Activated T-helper 2 cell treated with anti-CD3 and anti-CD28 coated beads, Interferon-gamma antibody, Interleukin-2, Interleukin-4, amounts not matched to agents 10 μg/mL and 5 μg/mL and 100 μg/mL, durations not matched to agents 14 hours and 24 hours and 36 hours (primary cell): ENCODE measurements at places on chromosomes 3 and 15. TPM values are rescaled to one million over a fixed set of nuclear protein-coding genes. Genes with fewer than 3 reads are reported as not detected.

CCDC39 gene
- not detected in 2 replicates for total RNA-seq

DNA sequence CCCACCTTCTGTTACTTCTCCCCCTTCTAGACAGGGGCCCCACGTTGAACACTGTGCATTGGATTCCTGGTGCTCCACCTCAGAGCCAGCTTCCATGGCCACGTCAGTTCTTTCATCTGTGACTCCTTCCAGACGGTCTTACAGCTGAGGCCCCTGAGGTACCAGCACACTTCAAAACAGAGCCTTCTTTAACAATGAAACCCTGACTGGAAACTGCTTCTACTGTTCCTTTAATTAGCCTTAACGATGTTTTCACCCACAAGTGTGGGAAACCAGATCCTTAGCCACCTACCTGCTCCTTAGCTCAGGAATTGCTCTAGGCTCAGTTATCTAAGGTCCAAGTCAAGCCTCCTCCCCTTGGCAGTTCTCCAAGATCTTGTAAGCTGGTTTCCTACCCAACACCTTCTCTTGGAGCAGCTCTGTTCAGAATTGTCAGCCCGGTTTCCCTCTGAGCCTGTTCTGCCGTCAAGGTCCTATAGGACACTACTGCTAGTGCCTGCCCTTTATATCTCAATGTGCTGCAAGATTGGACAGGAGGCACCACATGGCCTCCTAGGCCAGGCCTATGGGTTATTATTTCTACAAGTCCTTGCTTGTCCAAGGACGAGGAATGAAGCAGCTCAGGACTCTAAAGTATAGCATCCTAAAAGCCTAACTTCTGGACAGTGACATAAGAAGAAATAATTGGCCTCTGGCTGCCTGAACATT lies 80.7 kb downstream of the FMN1 start:
- H3K27me3 ChIP-seq, result peaks cover 36% of the 10 kb centered on the region
- H3K4me1 ChIP-seq, result no peaks in the 10 kb centered on the region
- no peaks in the 10 kb centered on the region for H3K36me3 ChIP-seq
- H3K4me3 ChIP-seq, result no peak overlapping the region
- no peak overlapping the region for H3K27ac ChIP-seq
- DNase-seq, result no peak

DNA sequence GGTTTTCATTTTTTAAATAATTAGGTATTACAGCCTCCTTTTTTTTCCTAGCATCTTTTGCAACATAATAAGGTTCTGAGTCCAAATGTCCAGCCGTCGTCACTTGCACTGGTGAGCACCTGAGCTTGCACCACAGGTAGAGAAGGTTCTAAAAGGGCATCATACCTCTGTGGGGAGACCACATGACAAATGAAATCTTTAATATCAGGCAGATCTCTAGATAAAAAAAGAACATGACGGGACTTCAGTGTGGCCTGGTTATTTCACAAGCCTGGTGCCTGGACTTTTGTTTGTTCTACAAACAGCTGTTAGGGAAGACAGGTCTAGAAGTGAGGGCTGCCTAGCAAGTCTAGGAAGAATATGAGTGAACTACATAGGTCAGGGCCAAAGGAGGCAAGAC lies 3.6 kb downstream of the ZBED2 start:
- peaks cover 59% of the 10 kb centered on the region for H3K4me1 ChIP-seq
- H3K36me3 ChIP-seq, result peaks cover 91% of the 10 kb centered on the region
- H3K27ac ChIP-seq, result peak overlapping the region; percentile 74
- peak overlapping the region; percentile 97 for H3K4me3 ChIP-seq
- no peaks in the 10 kb centered on the region for H3K27me3 ChIP-seq

DNA sequence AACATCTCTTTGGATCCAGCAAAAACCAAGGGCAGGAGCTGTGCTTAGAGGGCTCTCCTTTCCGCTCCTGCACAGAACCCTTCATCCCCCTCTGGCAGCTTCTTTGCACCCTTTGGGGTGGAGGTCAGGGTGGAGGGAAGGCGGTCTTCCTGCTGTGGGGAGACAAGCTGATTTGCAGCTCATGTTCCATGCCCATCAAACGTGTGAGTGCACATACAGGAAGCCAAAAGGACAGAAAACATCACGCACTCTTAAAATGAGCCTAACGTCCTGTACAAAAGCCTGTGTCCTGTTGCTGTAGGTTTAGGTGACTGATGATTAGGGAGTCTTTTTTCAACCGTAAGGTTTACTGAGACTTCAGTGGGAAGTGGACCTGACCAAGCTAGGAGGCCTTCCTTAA lies 195.2 kb downstream of the PLCL2 start:
- peaks cover 73% of the 10 kb centered on the region for H3K36me3 ChIP-seq
- H3K4me1 ChIP-seq, result peaks cover 45% of the 10 kb centered on the region
- DNase-seq, result no peak
- H3K27me3 ChIP-seq, result no peaks in the 10 kb centered on the region
- no peak overlapping the region for H3K4me3 ChIP-seq

DNA sequence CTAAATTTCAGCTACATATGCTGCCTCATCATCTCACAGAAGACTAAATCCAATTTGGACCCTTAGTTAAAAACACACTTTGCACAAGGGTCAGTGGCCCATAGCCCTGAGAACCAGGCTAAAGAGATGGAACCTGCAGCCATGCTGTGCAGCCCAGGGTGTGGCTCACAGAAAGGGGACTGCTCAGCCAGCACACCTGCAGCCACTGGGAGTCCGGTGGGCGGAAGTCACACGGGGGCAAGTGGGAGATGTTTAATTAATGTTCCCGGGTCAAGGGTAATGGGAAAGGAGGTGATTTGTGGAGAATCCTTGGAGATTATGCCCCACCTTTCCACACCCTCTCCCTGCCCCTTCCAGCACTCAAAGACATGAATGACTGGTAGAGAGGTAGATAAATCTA lies 467.4 kb downstream of the EPHB1 start:
- H3K27me3 ChIP-seq, result no peaks in the 10 kb centered on the region
- no peaks in the 10 kb centered on the region for H3K36me3 ChIP-seq
- no peak overlapping the region for H3K27ac ChIP-seq
- no peak for DNase-seq

DNA sequence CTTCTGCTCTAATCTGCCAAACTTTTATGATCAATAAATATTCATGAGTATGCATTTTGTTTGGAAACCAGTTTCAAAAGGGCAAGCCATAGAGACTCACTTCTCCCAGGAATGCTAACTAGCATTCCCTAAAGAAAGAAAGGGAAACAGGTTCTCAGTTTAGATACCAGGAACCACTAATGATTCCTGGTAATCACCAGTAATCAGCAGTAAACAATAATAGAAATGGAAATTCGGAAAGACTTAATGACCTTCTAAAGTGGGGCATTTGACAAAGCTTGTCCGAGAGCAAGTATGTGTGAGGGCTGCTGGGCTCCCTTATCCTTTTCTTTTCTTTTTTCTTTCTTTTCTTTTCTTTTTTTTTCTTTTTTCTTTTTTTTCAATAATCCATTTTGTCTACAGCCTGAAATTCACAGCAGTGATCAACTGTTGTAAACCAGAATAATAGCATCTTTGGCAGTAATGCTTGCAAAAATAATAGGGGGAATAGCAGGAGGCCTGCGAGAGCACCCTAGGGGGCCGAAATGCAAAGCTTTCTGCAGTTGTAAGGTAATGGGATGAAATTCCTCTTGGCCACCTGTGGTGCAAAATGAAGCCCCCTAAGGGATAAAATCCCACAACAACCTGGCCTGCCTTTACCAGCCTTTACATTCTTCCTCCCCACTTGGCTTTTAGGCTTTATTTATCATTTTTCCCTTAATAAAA lies 253.2 kb downstream of the ZPLD1 start:
- no peaks in the 10 kb centered on the region for H3K36me3 ChIP-seq
- H3K4me3 ChIP-seq, result no peak overlapping the region
- H3K27me3 ChIP-seq, result peaks cover 7% of the 10 kb centered on the region
- no peaks in the 10 kb centered on the region for H3K4me1 ChIP-seq
- H3K27ac ChIP-seq, result no peak overlapping the region
- no peak for DNase-seq
